NCI-H1694 (cell line): ENCODE measurements at places on chromosomes 2 and 18.

DNA sequence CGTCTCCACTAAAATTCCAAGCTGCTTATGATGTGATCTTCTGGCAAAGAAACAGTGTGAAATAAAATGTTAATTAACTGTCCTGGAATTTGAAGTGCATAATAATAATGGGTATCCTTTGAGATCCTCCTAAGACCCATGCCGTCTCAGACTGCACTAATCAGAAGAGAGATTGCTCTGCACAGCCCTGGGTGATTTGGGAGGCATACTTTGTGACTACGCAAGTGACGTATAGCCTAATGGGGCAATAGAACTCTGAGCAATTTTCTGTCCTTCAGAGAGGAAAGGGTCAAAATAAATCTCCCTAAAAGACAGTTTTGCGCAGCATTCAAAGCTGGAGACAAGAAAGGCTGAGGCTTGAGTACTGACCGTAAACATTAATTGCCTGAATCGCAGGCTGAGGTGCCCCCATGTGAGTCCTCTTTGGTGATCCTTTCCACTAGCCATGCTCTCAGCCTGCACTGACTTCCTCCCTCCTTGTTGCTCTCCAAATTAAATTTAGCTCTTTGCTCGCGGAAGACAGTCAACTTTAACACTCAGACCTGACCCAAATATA is 76.0 kb downstream of the DPP4 start:
- no peak for DNase-seq

DNA sequence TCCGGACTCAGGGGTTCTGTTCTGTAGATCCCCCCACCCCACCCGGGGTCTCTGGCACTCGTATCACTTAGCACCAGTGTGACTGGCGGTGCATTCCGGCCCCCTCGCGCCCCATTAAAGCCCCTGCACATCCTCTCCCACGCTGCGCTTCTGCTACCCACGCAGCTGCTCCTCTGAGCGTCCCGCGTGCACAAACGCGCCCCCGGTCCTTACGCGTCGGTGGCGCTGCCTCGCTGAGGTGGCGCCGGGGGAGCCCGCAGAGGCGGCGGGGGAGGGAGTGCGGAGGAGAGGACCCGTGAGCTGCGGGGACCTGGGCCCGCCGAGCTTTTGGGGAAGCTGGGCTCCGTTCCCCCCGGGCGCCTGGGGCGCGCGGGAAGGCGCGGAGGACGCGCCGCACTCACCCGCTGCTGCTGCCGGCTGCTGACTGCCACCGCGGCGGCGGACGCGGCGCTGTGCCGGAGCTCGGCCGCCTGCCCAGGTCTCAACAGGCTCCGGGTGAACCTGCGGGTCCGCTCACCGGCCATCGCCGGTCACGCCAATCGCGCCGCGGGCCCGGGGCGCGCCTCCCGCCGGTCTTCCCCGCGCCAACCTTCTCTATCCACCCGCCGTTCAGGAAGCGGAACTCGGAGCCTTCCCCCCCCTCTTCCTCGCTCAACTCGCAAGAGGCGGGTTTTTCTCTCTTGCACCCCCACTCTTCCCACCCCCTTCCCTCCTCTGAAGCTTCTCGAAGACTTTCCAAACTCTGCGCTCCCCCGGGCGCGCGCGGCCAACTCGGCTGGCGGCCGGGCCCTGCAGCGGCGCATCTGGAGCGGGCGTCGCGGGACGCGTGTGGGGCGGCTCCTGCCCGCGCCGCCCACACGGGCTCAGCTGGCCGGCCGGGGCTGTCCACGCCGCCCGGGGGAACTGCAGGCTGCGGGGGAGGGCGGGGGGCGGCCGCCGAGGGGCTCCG is at the start of gene DOCK10:
Gene DOCK10 (minus strand): TSS at position 618 of the 949 bp plus-strand sequence. CDS start 94 bp downstream, at position 524.
- DNase-seq: no peak

DNA sequence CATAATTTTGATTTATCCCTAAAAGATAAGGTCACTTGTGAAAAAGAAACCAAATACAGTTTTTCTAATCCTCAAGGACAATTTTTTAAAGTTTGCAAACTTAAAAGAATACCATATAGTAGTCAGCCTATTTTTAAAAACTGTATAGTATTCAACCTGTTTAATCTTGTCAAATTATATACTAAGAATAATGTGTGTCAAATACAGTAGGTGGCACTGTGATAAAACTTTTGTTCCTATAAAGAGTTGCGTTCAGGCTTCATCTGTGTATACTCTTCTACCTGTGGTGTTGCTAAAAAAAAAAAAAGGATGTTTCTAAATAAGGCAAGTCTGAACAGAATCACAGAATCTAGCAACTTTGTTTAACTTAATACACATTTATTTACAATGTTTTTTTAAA is 68.6 kb downstream of the CCDC138 start:
- peak; percentile 19 for DNase-seq

DNA sequence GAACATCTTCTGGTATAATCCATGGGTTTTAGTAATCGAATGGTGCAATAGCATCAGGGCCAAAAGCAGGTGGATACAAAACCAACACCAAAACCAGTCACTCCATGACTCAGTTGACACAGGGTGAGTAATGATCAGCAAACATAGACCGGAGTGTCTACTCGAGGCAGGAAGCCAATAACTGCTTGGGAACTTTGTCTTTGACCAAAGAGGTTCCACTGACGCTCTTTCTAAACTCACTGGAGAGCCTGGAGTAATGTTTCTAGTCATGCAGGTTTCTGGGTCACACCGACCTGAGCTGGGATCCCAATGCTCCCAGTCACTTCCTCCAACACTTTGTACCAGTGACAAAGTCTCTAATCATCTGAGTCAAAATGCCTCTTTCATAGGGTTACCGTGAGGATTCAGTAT is 30.9 kb downstream of the MREG start:
- DNase-seq: no peak

DNA sequence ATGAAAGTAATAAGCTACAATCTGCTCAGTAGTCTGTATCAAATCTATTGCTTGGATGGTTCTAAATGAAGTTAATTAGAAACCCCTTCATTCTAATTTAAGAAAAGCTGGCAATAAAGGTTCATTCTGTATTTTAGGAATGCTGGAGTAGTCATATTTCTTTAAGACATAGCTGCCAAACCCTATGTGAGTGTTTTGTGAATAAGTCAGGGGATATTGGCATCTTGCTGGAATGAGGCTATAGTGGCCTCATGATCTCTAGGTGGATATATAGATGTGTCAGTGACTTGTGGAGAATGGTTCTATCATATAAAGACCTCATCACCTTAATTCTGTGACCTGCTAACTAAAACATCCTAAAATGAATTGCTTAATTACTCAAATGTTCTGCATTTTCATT is 196.3 kb downstream of the PDE1A start:
- DNase-seq: no peak

GRCh38 chr2:134207589-134208209 is 46.2 kb upstream of the MGAT5 start:
- DNase-seq: peak; percentile 52

DNA sequence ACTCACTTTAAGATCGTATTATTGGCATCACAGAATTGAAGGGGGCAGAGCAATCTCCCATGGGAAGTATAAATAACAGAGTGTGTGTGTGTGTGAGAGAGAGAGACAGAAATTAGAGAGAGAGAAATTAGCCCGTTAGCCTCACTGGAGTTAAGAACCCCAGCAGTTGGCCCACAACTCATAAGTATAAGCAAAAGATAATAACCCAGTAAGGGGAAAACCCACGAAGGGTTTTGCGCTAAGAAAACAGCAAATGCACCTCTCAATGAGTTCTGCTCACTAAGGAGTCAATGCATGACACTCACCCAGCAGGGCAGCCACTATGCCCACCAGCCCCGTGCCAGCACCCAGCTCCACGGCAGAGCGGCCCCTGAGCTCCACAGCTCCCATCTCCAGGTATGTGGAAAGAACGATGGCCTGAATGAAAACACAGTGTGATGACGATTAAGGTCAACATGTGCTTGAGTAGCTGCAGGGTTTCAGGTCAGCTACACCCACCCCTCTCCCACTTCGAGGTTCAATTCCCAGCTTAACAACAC is 3.6 kb downstream of the METTL21A start:
- no peak for DNase-seq

- no peak for DNase-seq
Observed at GRCh38 chr2:167953776-167954175, 293.6 kb downstream of the STK39 start.

DNA sequence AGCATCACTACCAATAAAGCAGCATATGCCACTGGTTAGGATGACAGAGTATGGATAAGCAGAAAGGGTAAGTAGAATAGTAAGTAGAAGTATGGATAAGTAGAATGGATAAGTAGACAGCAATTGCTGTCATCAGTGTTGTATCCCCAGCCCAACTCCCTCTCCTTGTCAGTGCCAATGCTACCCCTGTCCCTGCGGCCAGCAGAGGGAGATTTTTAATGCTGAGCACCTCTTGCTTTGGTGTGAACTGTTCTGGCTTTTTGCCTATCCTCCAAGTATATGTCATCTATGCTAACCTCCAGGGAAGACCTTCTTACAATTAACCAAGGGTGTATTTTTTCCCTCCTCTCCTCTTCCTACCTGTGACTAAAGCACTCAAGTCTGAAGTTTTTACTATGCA is 136.7 kb upstream of the SPHKAP start:
- peak; percentile 56 for DNase-seq

DNA sequence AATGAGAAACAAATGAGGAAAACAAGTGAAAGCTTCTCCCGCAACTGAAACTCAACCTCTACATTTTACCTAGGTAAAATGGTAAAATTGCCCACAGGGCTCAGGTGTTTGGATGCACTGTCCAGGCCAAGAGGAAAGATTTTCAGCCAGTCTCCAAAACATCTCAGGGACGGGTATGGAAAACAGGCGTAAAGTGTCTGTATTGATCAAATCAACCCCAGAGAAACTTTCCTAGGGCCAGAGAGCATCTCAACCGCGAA is 361 bp upstream of the HAT1 start:
- DNase-seq: no peak

DNA sequence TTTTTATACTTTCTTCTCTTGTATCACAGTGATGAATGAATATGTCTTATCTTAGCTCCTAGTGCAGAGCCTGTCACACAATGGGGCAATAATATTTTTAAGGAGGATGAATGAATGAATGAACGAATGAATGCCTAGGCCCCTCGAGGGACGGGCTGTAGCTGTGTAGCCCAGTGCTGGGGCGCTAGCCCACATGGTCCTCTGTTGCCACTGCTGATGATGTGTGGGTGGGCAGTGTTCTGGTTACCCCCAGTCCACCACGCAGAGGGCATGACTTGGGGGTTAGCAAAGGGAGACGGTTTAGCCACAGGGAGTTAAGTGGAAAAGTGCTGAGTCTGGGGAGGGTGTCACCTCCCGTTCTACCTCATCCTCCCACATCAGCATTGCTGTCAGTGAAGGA is 134.2 kb downstream of the SMAD7 start:
- DNase-seq: no peak

DNA sequence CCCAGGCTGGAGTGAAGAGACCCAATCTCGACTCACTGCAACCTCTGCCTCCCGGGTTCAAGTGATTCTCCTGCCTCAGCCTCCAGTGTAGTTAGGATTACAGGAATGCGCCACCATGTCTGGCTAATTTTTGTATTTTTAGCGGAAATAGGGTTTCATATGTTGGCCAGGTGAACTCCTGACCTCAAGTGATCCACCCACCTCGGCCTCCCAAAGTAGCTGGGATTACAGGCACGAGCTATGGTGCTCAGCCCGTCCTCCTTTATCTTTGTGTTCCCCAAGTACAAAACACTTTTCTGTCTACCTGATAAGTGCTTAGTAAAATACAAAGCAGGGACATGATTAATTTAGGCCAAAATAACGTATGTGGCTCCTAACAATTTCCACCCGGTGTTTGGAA is 91.2 kb upstream of the STK17B start:
- DNase-seq: no peak

- DNase-seq: peak; percentile 44
Observed at GRCh38 chr18:49510393-49511115, 23.5 kb upstream of the C18orf32 start.

DNA sequence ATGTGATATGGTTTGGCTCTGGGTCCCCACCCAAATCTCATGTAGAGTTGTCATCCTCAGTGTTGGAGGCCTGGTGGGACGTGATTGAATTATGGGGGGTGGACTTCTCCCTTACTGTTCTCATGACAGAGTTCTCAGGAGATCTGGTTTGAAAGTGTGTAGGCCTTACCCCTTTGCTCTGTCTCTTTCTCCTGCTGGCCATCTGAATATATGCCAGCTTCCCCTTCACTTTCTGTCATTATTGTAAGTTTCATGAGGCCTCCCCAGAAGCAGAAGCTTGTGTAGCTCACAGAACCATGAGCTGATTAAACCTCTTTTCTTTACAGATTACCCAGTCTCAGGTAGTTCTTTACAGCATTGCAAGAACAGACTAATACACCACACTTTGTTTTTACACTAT is 222.3 kb downstream of the DOK6 start:
- no peak for DNase-seq

GRCh38 chr2:236341067-236341466 is 76.9 kb upstream of the ASB18 start:
- no peak for DNase-seq

- DNase-seq: no peak
Observed at GRCh38 chr2:16079637-16080036, 139.3 kb downstream of the MYCN start.

DNA sequence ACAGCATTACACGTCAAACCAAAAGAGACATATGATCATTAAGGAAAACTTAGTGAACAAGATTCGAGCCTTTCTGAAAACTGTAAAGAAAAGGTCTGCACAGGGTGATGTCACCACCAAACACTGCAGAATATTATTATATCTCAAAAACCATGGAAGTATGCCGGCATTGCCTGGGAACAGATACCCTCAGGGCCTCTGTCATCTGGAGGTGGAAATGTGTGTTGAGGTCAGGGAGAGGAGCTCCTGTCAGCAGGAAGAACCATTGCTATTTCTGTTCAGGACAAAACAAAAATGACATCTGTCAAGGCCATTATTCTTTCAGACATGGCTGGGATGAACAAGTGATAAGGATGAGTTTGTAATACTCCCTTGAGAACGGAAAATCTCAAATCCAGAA is 365.9 kb upstream of the TRIB2 start:
- DNase-seq: no peak

GRCh38 chr2:217658806-217659205 is 344.0 kb downstream of the TNS1 start:
- DNase-seq: no peak

GRCh38 chr2:216082805-216083204 is 1.1 kb downstream of the TMEM169 start:
- DNase-seq: peak; percentile 77

DNA sequence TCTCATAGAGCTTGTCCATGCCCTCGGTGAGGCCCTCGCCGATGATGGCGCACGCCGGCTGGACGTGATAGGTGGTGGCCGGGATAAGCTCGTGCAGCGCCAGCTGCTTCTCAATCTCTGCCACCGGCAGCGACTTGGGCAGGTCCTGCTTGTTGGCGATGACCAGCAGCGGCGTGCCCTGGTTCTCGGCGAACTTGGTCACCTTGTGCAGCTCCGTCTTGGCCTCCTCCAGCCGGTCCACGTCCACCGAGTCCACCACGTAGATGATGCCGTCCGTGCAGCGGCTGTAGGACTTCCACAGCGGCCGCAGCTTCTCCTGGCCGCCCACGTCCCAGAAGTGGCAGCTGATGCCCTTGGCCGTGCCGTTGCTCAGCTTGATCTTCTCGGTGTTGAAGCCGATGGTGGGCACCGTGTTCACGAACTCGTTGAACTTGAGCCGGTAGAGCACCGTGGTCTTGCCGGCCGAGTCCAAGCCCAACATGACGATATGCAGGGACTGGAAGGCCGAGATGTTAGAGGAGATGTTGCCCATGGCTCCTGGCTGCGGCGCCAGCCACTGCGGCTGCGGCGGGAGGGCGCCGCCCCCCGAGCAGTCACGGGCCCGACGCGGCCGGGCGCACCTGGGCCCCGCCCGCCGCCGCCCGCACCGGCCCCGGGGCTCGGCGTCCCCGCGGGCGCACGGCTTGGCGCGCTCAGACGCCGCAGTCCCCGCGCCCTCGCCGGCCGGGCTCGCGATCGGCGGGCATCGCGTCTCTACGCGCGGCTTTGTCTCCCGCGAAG is 636 bp downstream of the ARL4C start:
- no peak for DNase-seq
